Activated T-cell treated with anti-CD3 and anti-CD28 coated beads for 24 hours (primary cell): ENCODE measurements at places on chromosomes 5 and 9.

GRCh38 chr9:99828417-99829176, 6.9 kb downstream of the NR4A3 start:
- no peak for DNase-seq

DNA sequence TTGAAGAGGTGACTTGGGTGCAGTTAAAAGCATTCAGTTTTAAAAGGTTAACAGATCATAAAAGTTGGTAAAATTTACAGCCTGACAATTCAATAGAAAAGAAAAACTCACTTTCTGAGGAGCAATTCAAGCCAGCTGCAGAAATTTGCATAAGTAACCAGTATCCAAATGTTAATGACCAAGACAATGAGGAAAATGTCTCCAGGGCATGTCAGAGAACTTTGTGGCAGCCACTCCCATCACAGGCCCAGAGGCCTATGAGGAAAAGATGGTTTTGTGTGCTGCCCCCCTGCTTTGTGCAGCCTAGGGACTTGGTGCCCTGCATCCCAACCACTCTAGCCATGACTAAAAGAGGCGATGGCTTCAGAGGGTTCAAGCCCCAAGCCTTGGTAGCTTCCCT, 1406.5 kb upstream of the ACO1 start:
- no peak for DNase-seq

DNA sequence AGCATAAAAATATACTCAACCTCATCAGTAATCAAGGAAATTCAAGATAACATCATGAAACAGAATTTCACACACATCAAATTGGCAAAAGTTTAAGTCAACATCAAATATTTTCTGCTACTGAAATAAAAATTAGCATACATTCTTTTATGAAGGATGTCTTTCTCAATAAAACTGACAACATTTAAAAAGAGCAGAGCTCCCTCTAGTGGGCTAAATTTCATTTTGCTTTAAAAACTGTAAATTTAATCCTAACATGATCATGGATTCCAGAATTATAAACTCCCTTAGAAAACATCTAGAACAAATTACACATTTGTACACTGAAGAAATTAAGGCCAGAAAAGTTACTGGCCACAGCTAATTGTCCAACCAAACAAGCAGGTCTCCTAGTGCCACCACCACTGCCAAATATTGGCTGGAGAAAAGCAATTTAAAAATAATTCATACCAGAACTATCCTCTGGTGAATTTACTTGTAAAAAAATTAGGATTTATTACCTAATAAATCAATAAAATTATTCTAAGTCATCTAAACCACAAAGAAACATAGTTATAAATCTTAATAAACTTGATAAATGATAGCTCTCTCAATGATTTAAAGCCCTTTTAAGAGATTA, 31.2 kb downstream of the DEPDC1B start:
- DNase-seq = no peak

GRCh38 chr9:135889564-135890189, 17.7 kb downstream of the CAMSAP1 start:
- DNase-seq = no peak

DNA sequence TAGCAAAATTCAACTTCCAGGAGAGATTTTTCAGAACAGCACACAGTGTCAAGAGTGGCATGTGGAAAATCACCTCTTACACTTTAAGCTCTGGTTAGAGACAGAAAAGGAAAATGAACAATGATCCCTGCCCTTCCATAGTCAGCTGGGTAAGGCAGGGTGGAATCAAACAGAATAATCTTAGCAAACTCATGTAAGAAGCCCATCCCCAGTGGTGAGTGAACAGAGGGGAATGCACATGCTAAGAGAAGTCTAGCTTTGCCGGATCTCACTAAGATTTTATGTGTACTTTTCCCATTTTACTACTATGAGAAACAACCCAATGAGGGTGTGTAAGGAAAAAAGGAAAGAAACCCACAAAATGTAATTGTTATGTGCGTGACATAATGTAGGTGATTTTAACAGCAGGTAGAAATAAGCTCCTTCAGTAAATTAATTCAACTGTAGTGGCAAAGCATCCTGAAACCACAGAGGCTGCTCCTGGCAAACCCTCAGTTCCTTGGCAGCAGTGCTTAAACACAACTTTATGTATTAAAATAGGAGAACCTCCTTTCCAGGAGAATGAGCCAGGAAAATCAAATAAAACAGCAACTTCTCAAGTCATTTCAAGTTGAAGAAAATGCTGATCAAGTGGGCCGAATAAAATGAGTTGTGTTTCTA, 366.0 kb upstream of the TRPC7 start:
- DNase-seq = no peak

DNA sequence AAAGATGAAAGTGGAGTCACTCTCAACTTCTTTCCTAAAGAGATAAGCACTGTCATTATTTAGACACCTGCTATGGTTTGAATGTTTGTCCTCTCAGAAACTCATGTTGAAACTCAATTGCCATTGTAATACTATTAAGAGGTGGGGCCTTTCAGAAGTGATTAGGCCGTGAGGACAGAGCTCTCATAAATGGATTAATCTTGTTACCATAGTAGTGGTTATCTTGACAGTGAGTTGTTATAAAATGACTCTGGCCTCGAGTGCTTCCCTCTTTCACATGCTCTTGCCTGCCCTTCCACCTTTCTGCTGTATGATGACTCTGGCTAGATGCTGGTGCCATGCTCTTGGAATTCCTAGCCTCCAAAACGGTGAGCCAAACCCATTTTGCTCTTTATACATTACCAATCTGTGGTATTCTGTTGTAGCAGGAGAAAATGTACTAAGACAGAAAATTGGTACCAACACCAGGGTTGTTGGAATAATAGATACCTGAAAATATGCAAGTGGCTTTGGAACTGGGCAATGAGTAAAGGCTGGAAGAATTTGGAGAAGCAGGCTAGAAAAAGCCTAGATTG, 38.0 kb downstream of the GDA start:
- DNase-seq = no peak

GRCh38 chr5:15757619-15758018, 257.6 kb downstream of the FBXL7 start:
- no peak for DNase-seq

GRCh38 chr5:80070338-80071056, 35.3 kb downstream of the THBS4 start:
- no peak for DNase-seq

- no peak for DNase-seq
Observed at GRCh38 chr9:126465977-126466376, 139.3 kb downstream of the MVB12B start.

DNA sequence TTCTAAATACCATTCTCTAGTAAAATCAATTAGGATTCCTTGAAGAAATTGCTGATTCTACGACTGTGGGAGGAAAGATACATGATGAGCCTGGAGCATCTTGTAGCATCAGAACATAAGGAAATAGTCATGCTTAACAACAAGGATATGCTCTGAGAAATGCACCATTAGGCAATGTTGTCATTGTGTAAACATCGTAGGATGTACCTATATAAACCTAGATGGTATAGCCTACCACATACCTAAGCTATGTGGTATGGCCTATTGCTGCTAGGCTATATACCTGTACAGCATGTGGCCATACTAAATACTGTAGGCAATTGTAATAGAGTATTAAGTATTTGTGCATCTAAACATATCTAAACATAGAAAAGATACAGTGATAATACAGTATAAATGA, 77.4 kb upstream of the VCAN start:
- DNase-seq = no peak

DNA sequence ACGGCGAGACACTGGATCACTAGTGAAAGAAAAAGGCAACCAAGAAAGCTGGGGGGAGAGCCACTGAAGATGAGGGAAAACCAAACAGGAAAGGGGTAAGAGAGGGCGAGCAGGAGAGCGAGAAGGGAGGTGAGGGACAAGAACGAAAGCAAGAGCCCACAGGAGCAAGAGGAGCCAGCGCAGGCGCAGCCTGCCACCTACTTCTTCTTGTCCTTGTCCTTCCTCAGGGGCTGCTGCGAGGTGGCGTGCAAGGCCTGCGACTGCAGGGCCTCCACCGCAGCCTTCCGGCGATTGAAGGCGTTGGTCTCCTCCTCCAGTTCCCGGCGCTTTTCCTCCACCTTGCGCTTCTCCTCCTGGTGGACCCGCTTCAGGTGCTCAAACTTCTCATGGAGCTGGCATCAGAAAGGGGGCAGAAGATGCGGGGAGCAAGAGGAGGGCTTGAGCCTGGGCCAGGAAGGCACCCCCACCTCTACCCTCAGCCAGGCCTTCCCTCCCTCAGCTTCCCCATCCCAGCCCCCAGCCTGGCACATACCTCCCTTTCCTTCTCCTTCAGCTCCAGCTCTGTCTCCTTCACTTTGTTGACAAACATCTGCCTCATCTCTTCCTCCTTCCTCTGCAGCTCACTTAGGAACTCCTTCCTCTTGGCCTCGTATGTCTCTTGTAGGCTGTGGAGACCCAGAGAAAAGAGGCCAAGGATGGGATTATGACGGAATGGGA, 13.5 kb downstream of the CCNI2 start:
- no peak for DNase-seq

- DNase-seq = no peak
Observed at GRCh38 chr9:99180662-99181061, 41.1 kb downstream of the ALG2 start.

GRCh38 chr9:96487949-96488348, 38.0 kb downstream of the HABP4 start:
- DNase-seq = no peak

GRCh38 chr5:53099546-53099945, 10.0 kb downstream of the MOCS2 start:
- DNase-seq = no peak

DNA sequence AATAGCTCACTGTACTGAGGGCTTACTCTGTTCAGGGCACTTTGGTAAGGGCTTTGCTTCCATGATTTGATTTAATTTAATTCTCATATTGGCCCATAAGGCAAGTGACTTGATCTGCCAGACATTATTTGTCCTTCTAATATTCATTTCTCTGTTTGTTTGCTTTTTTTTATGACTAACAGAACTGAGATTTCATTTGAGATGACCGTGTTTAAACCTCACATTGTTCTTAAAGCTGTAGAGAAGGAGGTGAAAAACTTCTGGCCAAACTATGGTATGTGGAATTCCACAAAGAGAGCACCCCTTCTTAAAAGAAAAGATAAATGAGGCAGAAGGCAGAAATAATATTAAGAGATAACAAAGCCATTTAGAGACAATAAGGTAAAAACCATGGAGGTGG, 775.6 kb upstream of the ACO1 start:
- DNase-seq = no peak

DNA sequence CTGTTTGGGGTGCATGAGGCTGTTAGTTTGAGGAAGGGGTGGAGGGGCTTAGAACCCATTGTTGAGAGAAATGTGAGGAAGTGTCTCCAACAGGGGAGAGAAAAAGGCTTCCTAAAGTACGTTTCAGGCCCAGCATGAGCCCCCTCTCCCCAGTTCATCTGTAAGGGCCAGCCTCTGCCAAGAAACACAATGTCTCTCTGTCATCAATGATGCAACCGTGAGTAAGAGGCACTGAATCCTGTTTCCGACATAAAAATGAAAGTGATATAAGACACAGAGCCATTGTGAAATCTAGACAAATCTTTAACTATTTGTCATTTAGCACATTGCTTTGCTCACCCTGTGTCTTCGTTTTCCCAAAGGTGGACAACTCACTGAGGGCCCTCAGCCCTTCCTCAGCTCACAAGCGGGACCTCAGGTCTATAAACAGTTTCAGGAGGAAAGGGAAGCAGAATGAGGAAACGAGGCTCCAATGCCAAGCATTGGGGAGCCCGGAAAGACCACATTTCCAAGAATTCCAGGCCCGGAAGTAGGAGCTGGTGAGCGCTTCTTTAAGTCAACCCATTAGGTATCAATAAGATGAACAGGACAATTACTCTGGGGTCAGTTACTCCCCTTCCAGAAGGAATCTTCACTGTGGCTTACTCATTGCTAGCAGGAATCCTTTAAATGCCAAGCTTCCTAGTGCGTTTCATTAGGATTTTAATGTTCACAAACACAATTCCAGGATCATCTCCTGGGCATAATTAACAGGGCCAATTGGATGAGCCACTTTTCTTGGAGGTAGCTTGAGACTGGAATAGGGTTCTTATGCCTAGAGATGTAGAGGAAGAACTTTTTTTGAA, 59.0 kb upstream of the KLF4 start:
- DNase-seq = no peak

GRCh38 chr5:174559566-174560090, 164.8 kb upstream of the MSX2 start:
- DNase-seq = no peak
